Stimulated activated CD8-positive, alpha-beta memory T cell treated with anti-CD3 and anti-CD28 coated beads, Interleukin-15, amount 100 ng/mL, for 24 hours (primary cell): ENCODE measurements at places on chromosomes 2 and 18.

- no peak for DNase-seq
These were observed 144.9 kb upstream of the HAAO start for GRCh38 chr2:42937171-42937875.

DNA sequence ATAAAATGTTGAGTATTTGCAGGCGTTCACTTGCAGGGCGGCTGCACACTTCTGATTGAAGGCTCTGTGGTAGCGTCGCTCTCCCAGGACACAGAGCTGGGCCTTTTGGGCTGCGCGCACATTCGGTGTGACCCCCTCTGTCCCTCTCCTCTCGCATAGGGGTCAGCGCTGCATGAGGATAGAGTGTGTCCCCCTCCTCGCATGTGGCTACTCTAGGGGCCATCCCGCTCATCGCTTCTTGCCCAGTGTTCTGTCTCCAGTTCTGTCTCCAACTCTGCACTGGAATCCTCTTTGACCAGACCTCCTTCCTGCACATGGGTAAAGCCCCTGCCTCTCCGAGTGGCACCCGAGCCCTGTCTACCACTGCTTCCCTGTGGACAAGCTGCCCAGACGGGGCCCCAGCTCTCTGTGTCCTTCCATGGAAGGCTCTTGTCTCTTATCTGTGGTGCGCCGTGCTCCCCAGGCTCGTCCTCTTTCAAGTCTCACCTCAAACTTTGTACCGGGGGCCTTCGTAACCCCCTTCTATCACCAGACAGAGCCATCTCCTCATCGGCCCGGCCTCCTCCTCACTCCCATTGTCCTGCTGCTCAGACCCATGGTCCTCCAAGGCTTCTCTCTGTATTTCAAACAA, 278.0 kb upstream of the HDAC4 start:
- DNase-seq, result no peak

GRCh38 chr2:56334622-56335021, 150.8 kb downstream of the CCDC85A start:
- no peak for DNase-seq

- DNase-seq, result no peak
These were observed 306.0 kb downstream of the TDRD15 start for GRCh38 chr2:21429747-21430146.

- DNase-seq, result no peak
These were observed 934.1 kb upstream of the KLHL29 start for GRCh38 chr2:22450831-22451230.

GRCh38 chr18:69897397-69898108, 50.1 kb downstream of the CD226 start:
- no peak for DNase-seq

DNA sequence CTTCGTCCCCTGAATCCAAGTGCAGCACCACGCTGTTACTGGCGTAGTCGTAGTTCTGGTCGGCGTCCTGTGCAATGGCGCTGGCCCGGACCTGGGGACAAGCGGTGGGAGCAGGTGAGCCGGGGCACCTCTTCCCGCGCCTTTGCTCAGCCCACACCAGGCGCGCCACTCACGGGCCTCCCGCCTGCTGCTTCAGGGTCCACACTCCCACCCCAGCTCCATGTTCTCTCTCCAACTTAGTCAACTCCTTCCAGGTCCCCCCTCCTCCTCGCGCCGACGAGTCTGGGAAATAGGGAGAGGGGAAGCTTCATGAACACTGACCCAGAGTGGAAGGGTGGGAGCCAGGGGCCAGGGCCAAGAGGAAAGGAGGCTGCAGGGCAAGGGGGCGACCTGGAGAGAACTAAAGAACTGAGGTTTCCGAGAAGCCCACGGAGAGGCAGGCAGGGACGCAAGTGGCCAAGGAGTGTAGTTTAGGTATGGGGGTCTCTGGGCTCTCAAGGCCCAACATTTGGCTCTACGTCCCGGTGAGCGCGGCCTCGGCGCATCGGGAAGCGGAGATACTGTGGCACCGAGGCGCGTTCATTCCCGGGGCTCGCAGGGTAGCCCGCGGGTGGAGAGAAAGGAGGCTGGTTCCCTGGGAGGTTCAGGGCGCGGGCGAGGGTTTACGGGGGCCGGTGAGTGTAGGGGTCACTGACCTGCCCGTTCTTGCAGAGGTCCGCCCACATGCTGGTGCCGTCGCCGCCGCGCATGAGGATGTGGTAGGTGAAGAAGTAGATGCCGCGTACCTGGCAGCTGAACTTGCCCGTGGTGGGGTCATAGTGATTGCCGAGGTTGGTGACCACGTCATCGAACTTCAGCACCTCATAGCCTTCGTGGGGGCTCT, 1.4 kb downstream of the C1QL2 start:
- no peak for DNase-seq

- no peak for DNase-seq
These were observed 211.0 kb downstream of the RDH14 start for GRCh38 chr2:18349421-18349820.

DNA sequence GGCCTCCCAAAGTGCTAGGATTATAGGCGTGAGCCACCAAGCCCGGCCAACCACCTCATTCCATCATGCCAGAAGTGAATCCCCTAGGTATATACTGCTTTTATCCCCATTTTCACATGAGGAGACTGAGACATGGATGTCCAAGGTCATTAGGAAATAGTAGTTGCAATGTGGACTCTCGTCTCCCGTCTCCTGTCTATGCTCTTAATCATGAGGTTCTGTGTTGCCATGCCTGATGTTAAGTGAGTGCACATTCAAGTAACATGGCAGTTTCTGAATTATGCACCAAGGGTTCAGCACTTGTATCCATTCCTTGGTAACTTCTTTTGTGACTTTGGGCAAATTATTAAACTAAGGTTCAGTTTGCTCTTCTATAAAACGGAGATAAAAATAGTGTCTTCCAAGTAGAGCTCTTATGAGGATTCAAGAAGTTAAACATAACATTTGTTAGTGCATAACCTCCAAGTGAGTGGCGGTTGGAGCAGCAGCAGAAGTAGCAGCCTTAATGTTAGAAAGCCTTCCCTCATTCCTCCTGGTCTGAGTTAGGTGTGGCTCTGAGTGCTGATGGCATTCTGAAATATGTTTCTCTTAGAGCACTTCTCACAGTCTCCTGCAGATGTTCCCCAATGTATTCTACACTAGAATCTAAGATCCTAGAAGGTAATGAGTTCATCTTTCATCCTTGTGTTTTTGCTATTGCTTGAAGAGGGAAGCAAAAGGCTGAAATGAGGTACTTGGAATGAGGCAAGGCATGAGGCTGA, 21.9 kb downstream of the SOCS6 start:
- no peak for DNase-seq

GRCh38 chr2:201642086-201642578, 1.2 kb downstream of the TMEM237 start:
- DNase-seq, result no peak

- no peak for DNase-seq
These were observed 37.3 kb downstream of the EMX1 start for GRCh38 chr2:72954376-72955227.

GRCh38 chr2:8624855-8625398, 56.9 kb upstream of the ID2 start:
- DNase-seq, result no peak

DNA sequence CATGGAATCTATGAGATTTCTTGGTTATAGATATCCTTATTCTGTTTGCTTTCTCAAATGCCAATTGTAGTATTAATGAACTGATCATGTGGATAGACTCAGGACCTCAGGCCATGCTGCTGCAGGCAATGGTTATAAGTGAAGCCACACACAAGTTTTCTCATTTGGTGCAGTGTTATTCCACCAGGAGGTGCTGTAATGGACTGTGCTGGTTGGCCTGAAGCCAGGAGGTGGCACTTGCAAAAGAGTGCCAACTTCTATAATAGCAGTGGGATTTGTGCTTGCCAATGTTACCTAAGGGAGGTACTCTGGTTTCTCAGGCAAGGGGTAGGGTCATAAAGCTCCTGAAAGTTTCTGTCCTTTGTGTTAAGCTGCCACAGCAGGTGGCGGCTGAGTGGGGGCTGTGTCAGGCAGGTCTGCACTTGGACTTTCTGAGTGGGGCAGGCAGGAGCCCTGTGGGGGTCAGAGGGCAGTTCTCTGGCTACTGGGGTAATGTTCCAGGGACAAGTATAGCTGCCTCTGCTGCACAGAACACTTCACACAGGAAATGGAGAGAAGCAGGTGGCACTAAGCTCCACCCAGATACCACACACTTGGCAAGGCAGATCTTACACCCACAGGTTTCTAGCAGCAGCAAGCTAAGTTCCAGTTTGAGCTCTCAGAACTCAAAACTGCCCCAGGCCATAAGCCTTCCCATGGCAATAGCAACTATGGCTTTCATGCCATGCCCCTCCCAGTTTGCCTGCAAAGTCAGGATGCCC, 352.6 kb upstream of the CWC22 start:
- DNase-seq, result no peak

DNA sequence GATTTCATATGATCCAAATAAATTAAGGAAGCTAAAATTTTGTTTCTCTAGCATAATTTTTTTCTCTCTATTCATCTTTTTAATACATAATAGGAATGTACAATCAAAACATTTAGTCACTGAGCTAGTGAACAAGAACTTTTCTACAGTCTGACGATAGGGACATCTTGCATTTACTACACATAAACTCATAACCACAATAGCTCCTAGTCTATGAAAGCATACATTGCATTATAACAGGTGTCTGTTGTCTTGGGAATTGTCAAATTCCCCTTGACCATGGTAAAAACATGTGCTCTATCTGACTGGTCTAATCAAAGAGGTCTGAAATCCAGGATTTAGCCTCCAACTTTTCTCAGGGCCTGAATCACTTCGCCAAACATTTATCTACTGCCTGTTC, 144.8 kb downstream of the FAM124B start:
- DNase-seq, result no peak

GRCh38 chr2:227325839-227326195, 766 bp downstream of the MFF start:
- no peak for DNase-seq

GRCh38 chr2:106272216-106272807, 78.2 kb upstream of the UXS1 start:
- no peak for DNase-seq

DNA sequence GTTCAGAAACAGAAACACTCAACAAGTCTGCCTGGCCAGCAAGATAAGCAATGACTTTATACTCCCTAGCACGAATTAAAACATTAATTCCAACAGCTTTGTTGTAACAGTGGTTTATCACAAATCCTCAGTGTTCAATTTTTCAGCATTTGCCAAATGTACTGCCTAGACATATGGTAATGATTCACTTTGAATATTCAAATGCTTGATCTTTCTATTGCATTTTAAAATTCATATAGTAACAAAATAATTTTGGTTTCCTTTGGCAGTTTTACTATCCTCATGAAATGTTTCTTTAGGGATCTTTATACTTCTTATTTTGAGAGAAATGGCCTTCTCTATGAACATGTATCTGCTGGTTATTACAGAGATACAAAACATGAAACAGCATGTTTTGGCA, 851.8 kb upstream of the NXPH2 start:
- DNase-seq, result no peak

- no peak for DNase-seq
These were observed 61.2 kb downstream of the FEZ2 start for GRCh38 chr2:36536776-36537175.

DNA sequence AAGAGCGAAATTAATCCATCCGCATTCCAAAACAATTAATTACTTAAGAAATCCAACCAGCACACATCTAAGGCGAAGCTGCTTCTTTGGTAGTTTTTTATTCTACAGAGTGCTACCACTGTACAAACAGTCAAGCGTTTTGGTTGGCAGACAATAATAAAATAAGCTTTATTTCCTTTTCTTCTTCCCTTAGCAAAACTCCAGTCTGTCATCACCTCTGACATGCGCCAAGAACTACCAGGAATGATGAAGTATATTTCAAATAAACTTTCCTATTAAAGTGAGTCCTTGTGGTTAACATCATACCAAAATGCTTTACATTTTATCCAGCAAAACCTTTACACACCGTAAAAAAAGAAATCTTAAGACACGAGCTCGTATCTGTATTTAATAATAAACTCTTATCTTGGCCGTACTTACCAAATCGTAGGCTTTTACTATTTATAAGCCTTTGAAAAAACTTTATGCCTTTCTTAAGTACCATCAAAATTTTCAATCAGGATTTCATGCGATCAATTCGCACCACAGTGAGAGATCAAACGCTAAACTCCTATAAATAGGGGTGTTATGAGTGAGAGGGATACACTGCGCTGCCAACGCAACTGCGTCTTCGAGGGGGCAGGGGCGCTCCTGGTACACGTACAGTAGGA, 1.3 kb downstream of the ATL2 start:
- DNase-seq, result no peak

DNA sequence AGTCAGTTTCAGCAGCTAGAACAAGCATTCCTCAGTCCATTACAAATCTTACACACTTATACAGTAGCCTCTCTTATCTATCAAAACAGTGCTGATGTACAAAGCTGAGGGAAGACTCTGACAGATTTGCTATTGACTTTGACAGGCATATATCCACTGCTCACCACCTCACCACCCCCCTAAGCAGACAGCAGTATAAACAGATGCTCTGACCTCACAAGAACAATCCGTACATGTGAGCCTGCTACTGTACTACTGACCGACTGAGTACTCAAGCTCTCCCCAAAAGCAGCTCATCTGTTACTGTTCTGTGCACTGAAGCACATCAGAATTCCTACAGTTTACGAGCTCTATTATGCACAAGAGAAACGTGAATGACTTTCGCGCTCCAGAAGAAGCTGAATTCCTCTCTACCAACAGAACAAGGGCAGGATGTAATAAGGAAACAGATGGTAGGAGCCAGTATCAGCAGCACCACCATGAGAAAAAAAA, 95.6 kb upstream of the PDE1A start:
- DNase-seq, result no peak

GRCh38 chr2:56510610-56511009, 326.8 kb downstream of the CCDC85A start:
- DNase-seq, result no peak

GRCh38 chr2:96631804-96632435, 6.2 kb downstream of the KANSL3 start:
- no peak for DNase-seq

- DNase-seq, result no peak
These were observed 31.9 kb upstream of the EML6 start for GRCh38 chr2:54691445-54692135.

DNA sequence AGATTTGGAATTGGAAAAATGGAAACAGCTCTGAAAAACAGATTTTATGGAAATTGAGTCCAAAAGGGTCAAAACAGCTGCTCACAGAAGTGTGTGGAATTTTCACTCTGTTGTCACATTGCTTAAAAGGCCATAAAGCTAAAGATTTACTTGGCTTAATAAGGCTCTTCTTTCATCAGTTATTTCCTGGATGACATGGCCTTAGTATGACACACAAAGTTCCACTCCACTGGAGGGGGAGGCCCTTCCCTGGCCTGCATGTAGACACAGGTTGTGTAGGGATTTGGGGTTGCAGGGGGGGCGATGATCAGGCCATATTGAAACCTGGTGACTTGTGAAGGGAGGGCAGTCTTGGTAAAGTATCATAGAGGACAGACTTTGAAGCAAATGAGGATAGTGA, 34.0 kb downstream of the TMEM185B start:
- DNase-seq, result no peak

- no peak for DNase-seq
These were observed 200.0 kb upstream of the NCKAP5 start for GRCh38 chr2:133768256-133768655.

- DNase-seq, result no peak
These were observed 116.9 kb downstream of the SMAD7 start for GRCh38 chr18:48833701-48834412.
